Left ventricle myocardium inferior (tissue), 1 donor: ENCODE measurements at places on chromosomes 1 and 21. TPM values are rescaled to one million over a fixed set of nuclear protein-coding genes. Genes with fewer than 3 reads are reported as not detected.

GRCh38 chr1:35243691-35244090 lies 24.8 kb upstream of the ZMYM4 start:
- DNase-seq: no peak
- H3K36me3 ChIP-seq: no peaks in the 10 kb centered on the region
- no peak overlapping the region for H3K4me3 ChIP-seq
- H3K27ac ChIP-seq: no peak overlapping the region
- H3K4me1 ChIP-seq: no peaks in the 10 kb centered on the region

DNA sequence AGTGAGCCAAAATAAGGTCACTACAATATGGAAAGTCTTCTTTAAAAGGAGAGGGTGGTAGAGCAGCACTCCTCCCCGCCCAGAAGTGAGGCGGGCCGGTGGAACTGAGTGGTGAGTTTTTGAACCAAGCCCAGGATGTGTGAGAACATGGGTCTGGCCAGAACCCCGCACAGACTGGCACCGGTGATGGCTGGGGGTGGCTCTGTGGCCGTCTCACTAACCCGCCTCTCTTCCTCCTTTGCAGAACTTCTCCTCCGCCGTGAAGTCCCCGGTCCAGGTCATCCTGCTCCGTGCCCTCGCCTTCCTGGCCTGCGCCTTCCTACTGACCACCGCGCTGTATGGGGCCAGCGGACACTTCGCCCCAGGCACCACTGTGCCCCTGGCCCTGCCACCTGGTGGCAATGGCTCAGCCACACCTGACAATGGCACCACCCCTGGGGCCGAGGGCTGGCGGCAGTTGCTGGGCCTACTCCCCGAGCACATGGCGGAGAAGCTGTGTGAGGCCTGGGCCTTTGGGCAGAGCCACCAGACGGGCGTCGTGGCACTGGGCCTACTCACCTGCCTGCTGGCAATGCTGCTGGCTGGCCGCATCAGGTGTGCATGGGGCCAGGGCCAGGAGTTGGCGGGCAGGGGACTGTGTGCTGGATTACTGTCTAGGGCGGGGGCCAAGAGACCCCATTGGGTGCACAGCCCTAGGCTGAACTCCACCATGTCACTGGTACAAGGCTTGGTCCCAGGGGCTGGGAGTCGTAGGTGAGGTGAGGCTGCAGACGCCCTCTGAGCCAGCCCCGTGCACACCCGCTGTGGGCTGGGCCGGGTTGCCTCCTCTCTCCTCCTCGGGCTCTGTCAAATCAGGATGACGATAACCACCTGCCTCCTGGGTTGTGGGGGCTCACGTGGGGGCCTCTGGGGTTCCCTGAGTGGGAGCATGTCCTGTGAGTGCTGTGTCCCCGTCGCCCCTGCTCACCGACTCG lies 12.4 kb downstream of the TMEM201 start:
- DNase-seq: no peak
- no peak overlapping the region for H3K4me3 ChIP-seq
- peaks cover 21% of the 10 kb centered on the region for H3K4me1 ChIP-seq
- no peaks in the 10 kb centered on the region for H3K27me3 ChIP-seq

DNA sequence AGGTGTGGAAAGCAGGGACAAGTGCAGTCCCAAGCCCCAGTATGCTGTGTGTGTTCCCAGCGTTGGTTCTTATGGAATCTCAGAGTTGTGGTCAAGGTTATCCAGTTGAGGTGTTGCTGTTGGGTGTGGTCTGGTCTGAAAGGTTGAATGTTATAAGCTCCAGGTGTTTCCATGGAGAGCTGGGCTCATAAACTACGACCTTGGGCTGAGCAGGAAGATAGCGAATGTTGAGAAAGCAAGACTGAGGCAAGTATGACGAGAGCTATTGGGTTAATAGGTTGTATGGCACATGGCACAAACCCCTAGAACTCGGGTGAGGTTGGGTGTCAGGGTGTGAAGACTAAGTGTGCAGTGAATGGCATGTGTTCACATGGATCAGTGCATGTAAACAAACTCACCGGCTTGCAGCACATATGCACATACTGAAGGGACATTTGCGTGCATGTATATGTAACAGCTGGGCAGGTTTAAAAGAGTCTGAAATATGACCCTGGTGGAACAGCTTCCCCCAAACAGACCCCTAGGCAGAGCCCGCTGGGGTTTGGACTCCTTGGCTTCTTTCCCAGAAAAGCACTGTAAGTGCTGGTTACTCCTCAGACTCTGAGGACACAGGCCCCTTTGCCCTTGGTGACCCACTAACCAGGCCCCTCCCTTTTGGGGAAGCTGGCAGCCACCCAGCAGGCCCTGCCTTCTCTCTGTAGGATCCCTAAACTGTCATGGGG lies 117.5 kb downstream of the NAV1 start:
- no peaks in the 10 kb centered on the region for H3K36me3 ChIP-seq
- H3K4me1 ChIP-seq: peaks cover 94% of the 10 kb centered on the region
- H3K4me3 ChIP-seq: no peak overlapping the region
- peak; percentile 49 for DNase-seq

The CYP4A11 gene
- total RNA-seq: not detected

The AADACL3 gene
- not detected for total RNA-seq

The ASCL5 gene
- total RNA-seq: not detected
